ENCODE measurements at places on chromosomes 2 and 18. TPM values are rescaled to one million over a fixed set of nuclear protein-coding genes. Genes with fewer than 3 reads are reported as not detected.

DNA sequence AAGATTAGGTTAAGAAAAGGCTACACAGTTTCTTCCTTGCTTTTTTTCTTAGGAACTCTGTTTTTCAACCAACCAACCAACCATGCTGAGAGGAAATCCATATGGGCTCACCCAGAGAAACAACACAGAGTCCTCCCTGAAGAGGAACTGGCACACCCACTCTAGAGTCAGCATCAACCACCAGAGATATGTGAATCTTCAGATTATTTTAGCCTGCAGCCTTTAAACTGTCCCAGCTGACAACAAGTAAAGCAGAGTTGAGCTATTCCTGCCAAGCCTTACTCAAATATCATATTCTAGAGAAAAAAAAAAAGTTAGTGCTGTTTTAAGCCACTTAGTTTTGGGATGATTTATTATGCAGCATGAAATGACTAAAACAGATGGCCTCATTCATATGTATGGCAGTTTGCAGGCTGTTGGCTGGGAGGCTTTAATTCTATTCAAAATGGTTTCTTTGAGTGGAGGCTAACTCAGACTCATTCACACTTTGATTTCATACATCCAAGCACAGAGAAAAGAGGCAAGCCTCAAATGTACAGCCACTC lies 1637.7 kb upstream of the LRRTM1 start:
- H3K27ac ChIP-seq: no peak overlapping the region
- H3K36me3 ChIP-seq: no peaks in the 10 kb centered on the region
- DNase-seq: no peak
- H3K4me1 ChIP-seq: no peaks in the 10 kb centered on the region
- no peaks in the 10 kb centered on the region for H3K27me3 ChIP-seq
- H3K4me3 ChIP-seq: no peak overlapping the region

GRCh38 chr2:70522627-70523026 lies 31.0 kb downstream of the TGFA start:
- H3K27me3 ChIP-seq: no peaks in the 10 kb centered on the region
- no peaks in the 10 kb centered on the region for H3K36me3 ChIP-seq
- H3K27ac ChIP-seq: no peak overlapping the region

Gene ADGRF3
- total RNA-seq: 3.7 TPM

DNA sequence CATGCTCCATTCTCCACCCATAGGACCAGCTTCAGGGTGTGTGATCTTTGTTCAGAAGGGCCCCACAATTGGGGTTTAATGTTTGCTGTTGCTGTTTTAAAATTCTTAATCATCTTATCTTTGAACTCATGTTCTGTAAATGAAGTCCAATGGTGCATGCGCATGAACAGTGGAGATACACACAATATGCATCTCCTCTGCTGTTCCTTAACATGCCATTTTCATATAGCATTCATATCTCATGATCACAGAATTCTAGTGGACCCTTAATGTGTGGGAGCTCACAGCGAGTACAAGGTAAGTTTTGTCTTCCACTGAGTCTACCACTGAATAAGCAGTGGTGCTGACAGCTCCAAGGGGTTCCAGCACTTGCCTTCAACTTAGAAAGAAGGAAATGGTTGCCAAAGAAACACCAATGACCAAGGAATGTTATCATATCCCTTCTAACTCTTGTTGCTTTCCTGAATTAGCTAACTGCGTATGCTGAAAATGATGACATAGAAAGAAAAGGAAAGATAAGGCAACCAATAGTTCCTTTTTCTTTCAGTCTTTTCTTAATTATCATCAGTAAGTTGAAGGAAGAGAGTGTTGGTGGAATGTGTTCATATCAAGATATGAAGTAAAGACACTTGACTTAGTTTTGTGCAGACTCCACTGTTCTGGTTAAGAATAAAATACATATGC lies 258.9 kb upstream of the FBXO11 start:
- H3K4me3 ChIP-seq: no peak overlapping the region
- H3K4me1 ChIP-seq: no peaks in the 10 kb centered on the region
- no peak overlapping the region for H3K27ac ChIP-seq
- H3K27me3 ChIP-seq: no peaks in the 10 kb centered on the region

GRCh38 chr2:9914384-9915065 lies 37.0 kb upstream of the GRHL1 start:
- H3K27ac ChIP-seq: no peak overlapping the region
- H3K27me3 ChIP-seq: no peaks in the 10 kb centered on the region
- peak; percentile 83 for DNase-seq

Gene EIPR1
- total RNA-seq: 40.5 TPM

- DNase-seq: peak; percentile 39
- no peak overlapping the region for H3K27ac ChIP-seq
- H3K36me3 ChIP-seq: no peaks in the 10 kb centered on the region
- H3K4me3 ChIP-seq: peak overlapping the region; percentile 34
Observed at GRCh38 chr2:109129356-109129920, 433 bp downstream of the SH3RF3 start.

- no peaks in the 10 kb centered on the region for H3K27me3 ChIP-seq
- no peak overlapping the region for H3K4me3 ChIP-seq
- no peak overlapping the region for H3K27ac ChIP-seq
- H3K36me3 ChIP-seq: peaks cover 8% of the 10 kb centered on the region
- no peak for DNase-seq
Observed at GRCh38 chr2:63218800-63219526, 168.3 kb downstream of the OTX1 start.

All from activated CD4-positive, alpha-beta memory T cell treated with anti-CD3 and anti-CD28 coated beads for 36 hours (primary cell).